IPS-NIHi11 (cell line): ENCODE measurements at places on chromosomes 12 and 14.
A peak's percentile ranks its signal among the peaks of the same experiment; 100 is the strongest.

GRCh38 chr12:12333407-12334366, 16.4 kb downstream of the MANSC1 start:
- DNase-seq = no peak

GRCh38 chr12:28025821-28026505, 53.4 kb upstream of the PTHLH start:
- DNase-seq = no peak

- DNase-seq = no peak
Measured at GRCh38 chr12:116087962-116088361, 189.5 kb downstream of the MED13L start.

DNA sequence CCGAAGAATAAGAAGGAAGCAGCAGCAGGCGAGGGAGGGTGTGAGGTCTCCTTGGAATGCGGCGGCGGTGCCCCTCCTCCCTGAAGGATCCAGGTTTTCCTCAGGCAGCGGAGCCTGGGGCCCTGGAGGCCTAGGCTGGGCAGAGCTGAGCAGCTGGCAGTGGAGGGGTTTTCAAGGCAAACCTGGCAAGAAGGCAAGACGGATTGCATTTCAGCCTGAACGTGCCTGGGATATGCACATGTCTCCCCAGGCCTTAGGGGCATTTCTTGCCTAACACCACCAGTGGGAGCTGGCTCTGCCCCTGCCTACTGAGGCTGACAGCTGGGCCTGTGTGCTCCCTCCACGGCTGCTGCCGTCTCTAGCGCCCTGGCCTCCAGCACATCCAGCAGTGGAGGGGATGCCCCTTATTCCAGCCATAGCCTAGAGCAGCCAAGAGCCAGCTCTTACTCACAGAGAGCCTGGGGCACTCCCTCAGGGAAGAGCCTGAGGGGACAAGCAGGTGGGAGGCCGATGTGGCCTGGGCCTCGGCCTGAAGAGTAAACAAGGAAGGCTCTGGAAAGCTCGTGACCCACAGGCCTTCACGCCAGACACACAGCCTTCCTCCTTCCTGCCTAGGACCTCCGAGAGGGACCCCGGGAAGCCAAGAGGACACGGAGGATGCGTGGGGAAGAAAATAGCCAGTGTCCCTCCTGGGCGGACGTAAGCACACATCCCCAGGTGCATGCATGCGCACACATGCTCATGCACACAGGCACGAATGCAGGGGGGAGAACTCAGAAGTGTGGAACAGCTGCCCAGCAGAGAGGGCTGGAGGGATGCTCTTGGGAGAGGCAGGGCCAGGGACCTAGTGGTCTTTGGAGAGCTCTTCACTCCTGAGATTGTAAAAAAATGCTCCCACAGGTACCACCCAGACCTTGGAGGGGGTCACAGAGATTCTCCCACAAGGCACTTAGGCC, 23.0 kb upstream of the EIF2B2 start:
- peak; percentile 52 for DNase-seq

DNA sequence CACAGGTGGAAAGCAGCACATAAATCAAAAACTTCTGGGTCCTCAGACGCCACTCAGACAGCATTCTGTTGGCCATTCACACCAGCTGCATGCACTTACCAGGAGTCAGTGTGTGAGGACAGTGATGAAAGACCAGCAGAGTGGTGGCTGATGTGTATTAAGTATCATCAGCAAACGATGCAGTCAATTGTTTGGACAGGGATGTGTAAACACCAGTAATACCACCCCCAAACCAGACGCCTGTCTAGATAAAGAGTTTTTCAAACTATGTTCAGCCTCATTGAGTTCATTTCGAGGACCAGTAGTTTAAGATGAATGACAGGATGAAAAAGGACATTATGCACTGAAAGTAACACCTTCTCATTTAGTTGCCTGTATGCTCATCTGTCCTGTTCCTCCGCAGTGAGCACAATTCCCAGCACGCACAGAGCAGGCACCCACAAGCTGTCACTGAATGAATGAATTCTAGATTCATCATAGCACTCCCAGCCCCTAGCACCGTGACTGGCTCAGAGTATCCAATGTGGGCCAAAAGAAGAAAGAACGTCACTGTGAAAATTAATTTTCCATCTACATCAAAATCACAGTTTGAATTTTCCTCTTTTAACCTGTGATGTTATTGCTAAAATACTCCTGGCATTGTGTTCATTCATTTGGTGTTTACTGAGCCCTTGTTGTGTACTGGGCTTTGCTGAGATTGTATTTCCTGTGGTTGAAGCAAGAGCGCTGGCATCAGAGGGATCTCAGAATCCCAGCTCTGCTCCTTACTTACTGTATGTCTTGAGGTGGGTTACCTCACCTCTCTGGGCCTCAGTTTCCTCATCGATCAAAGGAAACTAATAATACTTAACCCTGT, 124.8 kb upstream of the NOS1 start:
- DNase-seq = no peak

- no peak for DNase-seq
Measured at GRCh38 chr14:64405295-64405694, 17.1 kb downstream of the MTHFD1 start.

DNA sequence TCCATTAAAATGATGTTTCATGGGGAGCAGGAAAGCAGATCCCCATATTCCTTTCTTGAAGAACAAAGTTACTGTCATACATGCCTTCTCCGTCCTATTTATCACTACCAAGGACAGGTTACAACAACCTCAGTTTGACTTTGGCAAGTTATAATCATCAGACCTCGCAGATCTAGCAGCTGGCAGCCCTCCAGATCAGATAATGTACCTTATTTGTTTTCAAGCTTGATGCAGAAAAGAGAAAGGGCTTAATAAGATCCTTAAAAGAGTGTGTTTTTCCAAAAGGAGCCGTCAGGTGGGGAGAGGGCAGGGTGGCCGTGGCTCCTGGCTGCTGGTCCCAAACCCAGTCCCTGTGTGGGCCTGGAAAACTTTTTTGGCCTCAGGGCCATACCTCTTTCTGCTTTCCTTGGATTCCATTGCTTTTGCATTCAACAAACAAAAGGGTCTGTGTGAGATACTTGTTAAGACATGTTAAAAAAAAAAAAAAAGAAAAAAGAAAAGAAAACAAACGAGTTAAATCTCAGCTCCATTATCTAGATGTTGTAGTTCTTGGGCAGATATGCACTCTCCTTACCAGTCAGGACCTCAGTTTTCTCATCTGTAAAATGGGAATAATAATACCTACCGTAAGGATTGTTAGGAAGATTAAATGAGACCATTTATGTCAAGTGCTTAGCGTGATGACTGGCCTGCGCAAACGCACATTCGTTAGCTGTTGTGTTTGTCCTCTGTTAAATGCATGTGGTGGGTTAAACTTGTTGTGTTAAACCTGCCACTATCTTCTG, 64.6 kb downstream of the B4GALNT3 start:
- DNase-seq = no peak

GRCh38 chr14:66003082-66003730, 483.0 kb upstream of the CCDC196 start:
- DNase-seq = no peak

GRCh38 chr12:48197549-48197970, 5.5 kb downstream of the OR10AD1 start:
- DNase-seq = peak; percentile 27

- DNase-seq = no peak
Measured at GRCh38 chr12:26090836-26091510, 33.9 kb downstream of the BHLHE41 start.

DNA sequence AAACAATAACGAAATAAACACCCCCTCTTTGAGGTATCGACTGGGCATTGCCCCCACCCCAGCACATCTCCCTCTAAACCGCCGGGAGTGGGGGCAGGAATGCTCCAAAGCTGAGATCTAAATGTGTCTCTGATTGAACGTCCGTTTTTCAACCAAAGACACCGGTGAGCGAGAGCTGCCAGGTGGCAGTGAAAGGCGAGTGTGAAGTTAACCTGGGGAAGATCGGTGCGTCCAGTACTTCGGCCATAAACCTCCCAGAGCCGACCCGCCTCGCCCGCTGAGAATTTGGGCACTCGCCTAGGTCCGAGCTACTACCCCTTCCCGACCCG, 625 bp downstream of the ANGEL1 start:
- DNase-seq = no peak

DNA sequence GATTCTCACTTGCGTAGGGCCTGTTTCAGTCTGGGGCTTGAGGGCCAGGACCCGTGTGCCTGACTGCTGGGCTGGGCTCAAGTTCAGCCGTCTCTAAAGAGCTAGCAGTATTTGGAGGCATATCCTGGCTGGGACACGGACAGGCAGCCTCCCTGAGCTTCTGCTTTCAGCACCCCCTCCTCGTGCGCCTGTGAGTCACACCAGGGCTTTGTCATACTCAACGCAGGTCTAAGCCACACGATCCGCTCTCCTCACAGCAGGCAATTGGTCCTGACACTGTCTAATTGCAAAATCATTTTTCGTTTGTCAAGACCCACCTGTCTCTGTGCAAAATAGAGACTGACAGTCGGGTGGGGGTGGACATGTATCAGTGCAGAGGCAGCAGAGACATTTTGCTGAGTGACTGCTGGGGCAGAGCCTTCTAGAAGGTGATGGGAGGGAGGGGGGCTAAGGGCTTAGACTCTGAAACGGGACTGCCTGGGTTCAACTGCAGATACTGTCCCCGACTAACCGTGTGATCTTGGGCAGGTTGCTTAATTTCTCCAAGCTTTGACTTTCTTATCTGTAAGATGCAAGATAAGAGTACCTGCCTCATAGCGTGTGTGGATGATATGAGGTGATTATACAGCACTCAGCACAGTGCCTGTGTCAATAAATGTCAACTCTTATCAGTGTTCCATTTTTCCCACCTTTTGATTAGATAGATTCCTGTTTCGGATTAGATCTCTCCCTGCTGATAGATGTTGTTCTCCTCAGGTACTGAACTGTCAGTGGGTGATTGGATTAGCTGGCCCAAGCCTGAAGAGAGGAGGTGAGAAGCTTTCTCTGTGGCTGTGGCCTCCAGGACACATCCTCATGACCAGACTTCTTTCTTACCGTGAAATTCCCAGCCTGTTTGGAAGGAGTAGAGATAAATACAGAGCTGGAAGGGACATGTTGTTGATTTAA, 53.1 kb downstream of the KCNA1 start:
- DNase-seq = no peak

- DNase-seq = no peak
Measured at GRCh38 chr12:132611620-132612019, 1.2 kb upstream of the LRCOL1 start.

DNA sequence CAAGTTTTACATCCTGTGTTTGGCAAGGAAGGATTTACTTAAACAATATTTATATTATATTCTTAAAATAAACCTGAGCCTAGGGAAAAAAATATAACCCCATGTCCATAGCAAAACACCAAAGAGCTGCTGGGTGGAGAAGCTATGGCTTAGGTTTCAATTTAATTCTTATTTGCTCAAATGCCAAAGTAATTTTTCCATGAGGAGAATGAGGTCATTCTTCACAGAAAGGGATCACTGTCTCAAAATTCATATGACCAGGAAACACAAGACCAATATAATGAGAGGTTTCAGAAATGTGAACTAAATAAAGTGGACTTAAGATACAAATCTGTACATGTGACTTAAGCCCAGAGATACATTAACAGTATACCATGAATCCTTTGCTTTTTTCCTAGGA, 195.0 kb downstream of the PHLDA1 start:
- no peak for DNase-seq

GRCh38 chr12:94033784-94034183, 114.6 kb upstream of the PLXNC1 start:
- DNase-seq = no peak

- DNase-seq = peak; percentile 48
Measured at GRCh38 chr12:23760495-23760894, 189.0 kb downstream of the SOX5 start.

DNA sequence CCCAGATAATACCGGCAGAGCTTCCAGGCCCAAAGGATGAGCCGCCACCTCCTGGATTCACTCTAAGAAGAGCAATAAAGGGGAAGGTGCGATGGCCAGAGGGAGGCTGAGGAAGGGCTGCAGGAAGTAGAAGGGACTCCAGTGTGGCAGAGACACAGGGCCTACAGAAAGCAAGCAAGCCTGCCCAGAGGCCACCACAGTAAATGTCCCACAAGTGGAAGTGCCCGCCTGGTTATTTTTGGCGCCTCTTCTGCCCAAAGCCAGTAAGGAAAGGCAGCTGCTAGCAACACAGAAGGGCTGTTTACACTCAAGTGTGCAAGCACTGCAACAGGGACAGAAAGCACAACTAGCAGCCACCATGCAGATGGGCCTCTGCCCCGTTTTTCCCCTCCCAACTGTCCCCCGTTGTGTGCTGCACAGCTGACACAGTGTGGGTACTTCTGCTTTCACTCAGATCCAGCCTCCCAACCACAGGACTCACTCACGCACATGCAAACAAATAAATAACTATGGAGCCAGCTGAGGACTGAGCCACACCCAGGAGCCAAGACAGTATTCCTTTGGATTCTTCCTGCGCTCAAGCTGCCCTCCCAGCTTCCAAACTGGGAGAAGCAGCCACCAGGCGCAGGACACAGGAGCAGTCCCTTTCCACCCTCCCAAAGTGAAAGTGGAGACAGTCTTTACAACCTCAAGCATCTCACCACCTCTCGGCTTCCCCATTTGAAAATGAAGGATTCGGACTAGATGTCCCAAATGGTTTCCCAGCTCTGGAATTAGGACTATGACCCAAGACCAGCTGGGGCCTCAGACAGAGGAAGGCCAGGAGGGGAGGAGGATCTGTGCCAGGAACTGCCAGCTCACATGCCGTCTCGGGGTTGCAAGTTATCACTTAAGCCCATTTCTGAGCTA, 40.0 kb upstream of the PNMA1 start:
- DNase-seq = no peak

- no peak for DNase-seq
Measured at GRCh38 chr12:26416550-26416949, 221.2 kb downstream of the SSPN start.

- peak; percentile 47 for DNase-seq
Measured at GRCh38 chr14:23154964-23155587, 28.4 kb downstream of the SLC7A8 start.

DNA sequence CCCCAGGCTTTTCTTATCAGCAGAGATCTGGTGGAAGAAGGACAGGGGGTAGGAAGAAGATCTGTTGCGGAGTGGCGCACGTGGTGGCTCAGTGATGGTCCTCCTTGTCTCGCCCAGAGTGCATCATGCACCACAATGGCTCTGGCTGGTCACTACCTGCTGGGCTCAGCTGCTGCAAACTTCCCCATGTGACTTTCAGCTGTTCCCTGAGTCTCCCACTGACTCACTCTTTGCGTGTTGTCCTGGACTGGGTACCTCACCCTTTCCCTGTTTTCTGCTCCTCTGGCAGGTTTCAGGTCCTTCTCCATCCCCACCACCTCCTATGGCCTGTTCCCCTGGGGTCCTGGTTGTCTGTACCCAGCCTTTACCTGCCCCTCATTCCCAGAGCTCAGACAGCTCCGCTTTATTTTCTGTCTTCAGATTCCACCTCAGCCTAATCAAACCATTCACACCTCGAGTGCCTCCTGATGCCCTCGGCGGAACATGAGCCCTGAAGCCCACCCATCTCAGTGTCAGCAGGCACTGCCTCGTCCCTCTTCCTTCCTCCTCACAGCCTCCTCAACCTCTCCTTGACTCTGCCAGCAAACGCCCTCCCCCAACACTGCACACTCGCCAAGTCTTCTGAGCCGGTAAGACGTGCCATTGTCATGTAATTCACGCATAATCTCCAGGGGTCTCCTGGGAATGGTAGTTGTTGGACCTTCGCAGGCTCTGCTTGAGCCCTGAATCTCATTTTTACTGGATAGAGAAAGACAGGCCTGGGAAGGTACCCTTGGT, 1.8 kb downstream of the C1R start:
- DNase-seq = peak; percentile 60

GRCh38 chr12:75658901-75659823, 147.8 kb upstream of the KRR1 start:
- no peak for DNase-seq

- no peak for DNase-seq
Measured at GRCh38 chr12:86015026-86015425, 140.9 kb downstream of the NTS start.

- peak; percentile 28 for DNase-seq
Measured at GRCh38 chr12:26465419-26466097, 270.2 kb downstream of the SSPN start.
